ENCODE measurements at places on chromosomes 6 and 20. TPM values are rescaled to one million over a fixed set of nuclear protein-coding genes. Genes with fewer than 3 reads are reported as not detected.

PRRT1 gene
- total RNA-seq = 0.61 TPM

PSMB8 gene
- total RNA-seq = 295 TPM

PRL gene
- total RNA-seq = not detected

MEP1A gene
- total RNA-seq = not detected

HAO1 gene
- total RNA-seq = not detected

MAP3K4 gene
- 45.4 TPM for total RNA-seq

CFAP61 gene
- 0.36 TPM for total RNA-seq

OPRL1 gene
- total RNA-seq = 0.19 TPM

All from activated CD8-positive, alpha-beta memory T cell treated with anti-CD3 and anti-CD28 coated beads for 36 hours (primary cell).